K562 (cell line): ENCODE measurements at places on chromosomes 7 and 10.

GRCh38 chr7:25625306-25625992 is 397.2 kb upstream of the NPVF start:
- no peak for DNase-seq

- no peak for DNase-seq
These were observed 2.0 kb downstream of the GRIFIN start for GRCh38 chr7:2474224-2474623.

DNA sequence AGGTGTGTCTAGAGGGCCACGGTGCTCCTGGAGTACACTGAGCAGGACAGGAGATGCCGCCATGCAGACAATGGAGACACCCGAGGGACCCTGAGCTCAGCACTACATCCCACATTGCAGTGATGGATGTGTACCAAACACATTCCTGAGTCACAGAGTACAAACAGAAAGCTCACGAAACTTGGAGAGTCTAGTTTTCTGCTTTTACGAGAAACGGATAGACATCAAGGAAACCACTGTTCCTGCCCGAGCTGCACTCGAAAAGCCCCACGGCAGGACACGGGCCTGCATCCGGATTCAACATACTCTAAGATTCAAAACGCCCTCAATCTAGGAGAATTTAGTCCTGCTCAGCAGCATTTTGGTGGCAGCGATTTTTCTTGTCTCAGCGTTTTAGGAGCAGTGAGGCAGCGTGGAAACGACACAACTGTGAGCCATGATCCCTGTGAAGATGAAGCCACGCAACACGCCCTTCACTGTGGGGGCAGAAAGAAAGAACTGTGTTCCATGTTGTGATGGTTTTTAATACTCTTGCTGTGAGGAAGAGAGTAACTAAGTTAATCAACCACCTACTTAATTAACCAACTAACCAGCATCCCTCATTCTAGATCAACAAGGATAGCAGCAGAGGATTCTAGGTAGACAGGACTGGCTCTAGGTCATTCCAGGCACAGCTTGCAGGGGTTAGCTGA is 3.2 kb downstream of the TNS3 start:
- DNase-seq = no peak

DNA sequence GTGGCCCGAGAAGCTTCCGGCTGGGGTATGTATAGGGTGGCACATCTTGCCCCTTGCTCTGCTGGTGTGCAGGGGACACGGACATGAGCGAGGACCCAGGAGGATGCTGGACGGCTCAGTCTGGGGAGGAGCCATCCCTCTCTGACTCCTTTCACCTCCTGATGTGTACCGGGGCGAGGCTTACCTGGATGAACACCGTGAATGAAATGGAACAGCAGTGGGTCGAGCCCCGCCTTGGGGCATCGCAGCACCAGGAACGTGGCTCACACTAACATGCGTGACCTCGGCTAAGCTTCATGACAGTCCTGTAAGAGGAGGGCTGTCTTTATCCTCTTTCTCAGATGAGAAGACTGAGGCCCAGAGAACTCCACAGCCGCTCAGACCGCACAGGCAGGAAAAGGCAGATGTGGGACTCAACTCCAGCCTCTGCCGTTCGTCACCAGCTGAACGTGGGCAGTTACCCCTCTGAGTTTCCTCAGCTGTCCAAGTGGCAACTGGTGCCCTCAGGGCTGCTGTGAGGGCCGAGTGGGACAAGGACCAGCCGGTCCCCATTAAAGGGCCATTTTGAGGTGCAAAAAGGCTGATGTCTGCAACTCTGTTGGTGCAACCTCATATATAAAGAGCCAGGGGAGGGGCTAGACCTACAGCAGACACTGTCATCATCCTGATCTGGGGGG is 54.5 kb downstream of the INSIG1 start:
- no peak for DNase-seq

- no peak for DNase-seq
These were observed 16.8 kb upstream of the MTPN start for GRCh38 chr7:135993950-135994349.

DNA sequence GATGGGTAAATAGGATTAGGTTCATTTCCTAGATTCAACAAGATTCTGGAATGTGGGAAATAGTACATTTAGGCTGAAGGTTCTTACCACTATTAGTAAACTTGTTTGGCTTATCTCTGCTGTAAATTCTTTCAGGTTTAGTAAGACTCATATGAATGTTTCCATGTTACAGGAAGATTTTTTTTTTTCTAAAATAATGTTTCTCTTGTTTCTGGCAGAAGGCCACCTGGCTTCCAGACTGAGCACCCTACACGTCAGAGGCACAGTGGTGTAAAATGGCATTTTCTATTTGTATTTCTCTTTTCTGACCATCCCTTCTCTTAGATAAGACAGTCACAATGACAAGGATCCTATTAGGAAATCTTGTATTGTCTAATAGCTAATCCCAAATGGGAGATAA is 22.7 kb upstream of the AASS start:
- DNase-seq = no peak

DNA sequence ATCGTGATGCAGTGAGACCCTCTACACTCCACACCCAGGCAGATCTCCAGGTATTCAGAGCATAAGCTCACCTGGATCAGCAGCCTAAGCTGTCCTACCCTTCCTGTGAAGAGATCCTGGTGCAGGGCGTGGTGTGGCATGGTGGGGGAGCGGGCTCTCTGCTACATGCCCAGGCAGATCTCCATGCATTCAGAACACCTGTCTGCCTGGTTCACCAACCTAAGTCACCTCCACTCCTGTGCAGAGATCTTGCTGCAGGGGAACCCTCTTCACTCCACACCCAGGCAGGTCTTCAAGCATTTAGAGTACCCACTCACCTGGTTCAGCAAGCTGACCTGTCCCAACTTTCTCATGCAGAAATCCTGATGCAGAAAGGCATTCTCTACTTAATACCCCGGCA is 394.4 kb upstream of the SEMA3A start:
- no peak for DNase-seq

- peak; percentile 56 for DNase-seq
These were observed 588 bp upstream of the PAOX start for GRCh38 chr10:133378251-133379096.
